ENCODE measurements at places on chromosomes 13 and 19.
A peak's percentile ranks its signal among the peaks of the same experiment; 100 is the strongest.

DNA sequence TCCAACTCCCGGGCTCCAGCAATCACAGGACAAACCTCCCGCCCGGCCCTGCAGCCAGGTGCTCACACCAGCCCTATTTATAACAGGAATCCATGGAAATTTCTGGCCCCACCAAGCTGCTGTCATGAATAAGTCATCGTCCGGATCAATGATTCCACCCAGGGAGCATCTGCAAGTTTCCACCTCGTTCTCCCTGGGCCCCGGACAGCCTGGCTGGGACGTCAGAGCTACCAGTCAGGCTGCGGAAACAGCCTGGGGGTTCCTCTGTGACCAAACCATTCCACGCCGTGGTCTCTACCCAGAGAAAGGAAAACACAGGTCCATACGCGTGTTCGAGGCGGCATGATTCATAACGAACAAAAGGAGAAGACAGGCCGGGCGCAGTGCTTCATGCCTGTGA is 20.7 kb upstream of the PTBP1 start:
- DNase-seq: no peak

DNA sequence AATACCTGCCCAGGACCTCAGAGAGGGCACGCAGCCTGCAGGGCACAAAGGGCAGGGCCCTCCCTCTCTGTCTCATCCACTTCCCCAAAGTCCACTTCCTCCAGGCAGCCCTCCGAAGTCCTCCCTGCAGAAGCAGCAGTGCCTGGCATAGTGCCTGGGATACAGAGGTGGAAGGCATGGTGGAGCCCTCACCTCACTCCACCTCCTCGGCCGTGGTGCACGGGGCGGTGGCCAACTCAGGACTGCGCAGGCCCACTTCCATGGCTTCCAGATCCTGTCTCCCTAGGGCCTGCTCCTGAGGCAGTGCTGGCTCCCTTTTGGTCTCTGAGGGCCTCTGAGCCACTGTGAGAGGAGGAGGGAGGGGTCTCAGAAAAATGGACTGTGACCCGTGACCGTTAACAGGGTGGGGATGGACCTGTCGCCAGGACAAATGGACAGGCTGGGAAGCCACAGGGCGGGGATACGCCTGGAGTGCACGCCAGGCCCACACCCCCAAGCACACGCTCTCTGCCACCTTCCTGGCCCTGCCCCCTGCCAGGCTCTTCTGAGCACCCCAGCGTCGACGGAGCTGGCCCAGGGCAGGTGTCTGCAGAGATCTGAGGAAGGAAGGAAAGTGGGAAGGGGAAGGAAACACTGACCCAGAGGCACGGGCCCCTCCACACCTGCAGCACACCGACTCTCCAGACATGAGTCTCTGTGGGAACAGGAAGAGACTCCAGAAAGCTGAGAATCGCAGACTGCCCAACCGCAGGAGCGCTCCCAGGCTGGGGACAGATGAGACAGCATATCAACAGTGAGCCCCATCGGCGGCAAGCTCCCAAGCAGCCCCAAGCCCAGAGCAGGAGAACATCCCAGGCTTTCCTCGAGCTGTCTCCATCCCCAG is 8.4 kb downstream of the REXO1 start:
- DNase-seq: no peak

GRCh38 chr19:33186431-33187182 is 7.5 kb upstream of the LRP3 start:
- no peak for DNase-seq

GRCh38 chr13:77619655-77620054 is 77.8 kb upstream of the SLAIN1 start:
- no peak for DNase-seq

- DNase-seq: no peak
Measured at GRCh38 chr13:85166891-85167290, 632.3 kb downstream of the SLITRK6 start.

- no peak for DNase-seq
Measured at GRCh38 chr19:47704024-47704423, 9.2 kb upstream of the EHD2 start.

- DNase-seq: no peak
Measured at GRCh38 chr19:38013913-38014580, 107.0 kb downstream of the SIPA1L3 start.

DNA sequence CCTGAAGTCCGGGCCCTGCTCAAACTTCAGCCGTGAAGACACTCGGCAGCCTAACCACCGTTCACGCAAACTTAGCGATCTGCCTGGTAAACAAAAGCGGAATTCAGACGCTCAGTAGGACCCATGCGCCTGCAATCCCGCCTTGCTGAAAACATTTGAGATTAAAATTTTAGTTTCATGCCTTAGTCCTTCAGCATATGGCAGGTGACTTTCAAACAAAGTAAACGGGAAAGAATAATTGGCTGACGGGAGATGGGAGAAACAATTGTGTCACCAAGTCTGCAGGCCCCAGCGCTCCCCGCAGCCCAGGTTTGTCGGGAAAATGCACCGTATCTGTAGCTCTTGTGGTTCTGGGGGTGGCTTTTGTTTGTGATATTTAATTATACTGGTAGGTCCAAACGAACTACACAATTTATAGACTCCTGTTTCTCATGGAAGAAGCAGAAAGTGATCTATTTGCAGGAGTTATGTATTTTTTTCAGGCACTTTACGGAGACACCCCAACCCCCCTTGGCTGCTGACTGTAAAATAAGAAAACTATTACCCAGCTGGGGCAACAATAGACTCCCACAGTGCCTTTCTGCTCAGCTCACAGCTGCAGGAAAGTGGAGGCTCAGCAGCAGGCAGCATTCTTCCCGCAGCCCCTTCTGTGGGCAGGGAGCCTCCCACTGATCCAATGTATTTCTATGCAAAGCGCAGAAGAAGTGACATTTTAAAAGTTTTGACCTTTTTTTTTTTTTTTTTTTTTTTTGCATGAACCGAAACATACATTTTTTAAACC is 94.8 kb downstream of the SOX1 start:
- no peak for DNase-seq

GRCh38 chr19:45798995-45799517 is 6.4 kb upstream of the DMWD start:
- peak; percentile 28 for DNase-seq

DNA sequence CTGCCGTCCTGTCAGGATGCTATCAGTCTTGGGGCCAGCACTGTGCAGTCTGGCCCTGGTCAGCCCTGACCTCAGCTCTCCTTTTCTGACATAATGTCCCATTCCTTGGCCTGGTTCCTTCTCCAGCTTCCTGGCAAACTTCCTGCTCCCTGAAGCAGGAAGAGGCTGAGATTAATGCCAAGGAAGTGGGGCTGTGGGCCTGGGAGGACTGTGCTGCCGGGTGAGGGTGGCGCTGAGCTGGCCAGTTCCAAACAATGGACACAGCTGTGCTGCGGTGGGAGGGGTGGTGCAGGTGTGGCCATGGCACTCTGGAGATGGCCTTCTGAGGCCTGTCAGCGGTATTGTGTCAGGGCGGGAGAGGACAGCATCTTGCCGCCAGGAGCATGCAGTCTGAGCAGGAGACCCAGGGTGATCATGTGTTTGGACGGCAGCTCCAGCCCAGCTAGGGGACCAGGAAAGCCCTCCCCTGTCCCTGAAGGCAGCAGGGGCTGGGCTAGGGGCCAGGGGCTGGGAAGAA is 30.9 kb downstream of the TUBA3C start:
- no peak for DNase-seq

GRCh38 chr13:77009011-77009410 is 17.1 kb downstream of the CLN5 start:
- no peak for DNase-seq

- no peak for DNase-seq
Measured at GRCh38 chr19:46303322-46303690, 6.5 kb downstream of the HIF3A start.

GRCh38 chr13:42099962-42100675 is 51.7 kb downstream of the DGKH start:
- no peak for DNase-seq

GRCh38 chr13:100349594-100349993 is 239.0 kb downstream of the GGACT start:
- DNase-seq: no peak

DNA sequence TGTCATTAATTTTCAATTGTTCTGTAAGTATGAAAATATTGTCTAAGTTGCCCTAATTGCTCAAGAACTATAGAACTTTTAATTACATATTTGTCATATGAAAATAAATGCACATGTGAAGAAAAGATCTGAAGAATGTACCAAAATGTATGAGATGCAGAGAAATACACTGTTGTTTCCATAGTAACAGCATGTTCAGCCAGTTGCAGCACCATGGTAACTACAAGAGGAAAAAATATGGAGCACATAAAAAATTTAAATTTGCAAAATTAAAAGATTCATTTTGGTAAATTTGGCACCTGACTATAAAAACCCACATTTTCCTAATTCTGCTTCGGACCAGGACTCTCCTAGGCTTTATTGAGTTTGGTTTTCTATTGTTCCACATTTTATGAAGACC is 1170.0 kb upstream of the MIR17HG start:
- DNase-seq: no peak

DNA sequence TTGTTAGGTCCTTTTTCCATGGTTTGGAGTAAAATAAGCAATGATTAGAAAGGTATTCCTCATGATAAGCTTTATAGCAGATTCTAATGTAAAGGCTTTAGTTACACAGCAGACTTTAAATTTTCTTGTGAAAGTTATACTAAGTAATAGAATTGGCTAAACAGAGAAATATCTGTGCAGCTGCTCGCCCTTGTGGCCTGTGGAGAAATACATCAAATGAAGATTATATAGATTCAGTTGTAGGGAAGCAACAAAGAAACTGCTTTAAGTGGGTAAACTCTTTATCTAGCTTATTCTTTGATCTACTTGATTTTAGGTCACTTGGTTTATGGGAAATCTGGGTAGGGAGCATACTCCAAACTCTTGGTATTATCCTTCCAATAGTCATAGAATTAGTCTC is 1269.7 kb upstream of the SPRY2 start:
- no peak for DNase-seq

DNA sequence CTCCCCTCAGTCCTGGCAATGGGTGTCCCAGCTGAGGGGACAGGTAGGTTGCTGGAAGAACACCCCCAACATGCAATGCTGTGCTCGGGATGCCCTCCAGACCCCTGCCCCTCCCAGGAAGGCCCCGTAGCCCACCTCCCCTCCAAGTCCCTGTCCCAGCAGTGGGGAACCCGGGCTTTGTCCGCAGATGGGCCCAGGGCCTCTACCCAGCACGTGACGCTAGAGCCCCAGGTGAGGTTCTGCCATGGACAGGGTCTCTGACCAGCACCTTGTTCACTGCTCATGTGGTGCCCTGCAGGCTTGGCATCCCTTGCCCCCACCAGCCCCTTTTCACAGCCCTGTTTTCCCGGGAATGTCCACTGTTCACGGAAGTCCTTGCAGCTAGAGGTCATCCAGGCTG is 220.0 kb upstream of the SGCG start:
- DNase-seq: no peak

GRCh38 chr19:30364866-30365800 is 7.1 kb upstream of the ZNF536 start:
- DNase-seq: no peak

DNA sequence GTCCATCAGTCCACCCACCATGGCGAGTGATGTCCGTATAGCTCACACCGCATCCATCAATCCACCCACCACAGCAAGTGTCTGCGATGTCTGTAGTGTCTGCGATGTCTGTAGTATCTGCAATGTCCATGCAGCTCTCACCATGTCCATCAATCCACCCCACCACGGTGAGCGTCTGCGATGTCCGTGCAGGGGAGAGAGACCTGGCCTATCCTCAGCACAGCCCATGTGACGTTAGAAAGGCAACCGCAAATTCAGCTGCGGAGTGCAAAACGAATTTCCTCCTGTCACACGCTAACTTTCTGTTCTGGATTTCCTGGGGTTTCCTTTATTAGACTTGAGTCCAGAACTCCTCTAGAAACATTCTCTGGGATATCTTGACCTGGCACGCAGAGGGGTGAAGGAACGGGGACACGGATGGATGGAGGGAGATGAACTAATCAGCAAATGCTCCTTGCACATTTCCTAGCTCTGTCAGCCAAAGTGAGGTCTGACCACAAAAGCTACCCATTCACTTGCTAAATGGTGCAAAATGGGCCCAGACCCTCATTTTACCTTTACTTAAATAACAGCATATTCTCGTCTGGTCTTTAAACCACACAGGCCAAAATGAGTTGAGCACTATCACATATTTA is 18.3 kb downstream of the RASA3 start:
- no peak for DNase-seq

- DNase-seq: peak; percentile 26
Measured at GRCh38 chr13:23980160-23980551, 82.9 kb upstream of the C1QTNF9B start.

DNA sequence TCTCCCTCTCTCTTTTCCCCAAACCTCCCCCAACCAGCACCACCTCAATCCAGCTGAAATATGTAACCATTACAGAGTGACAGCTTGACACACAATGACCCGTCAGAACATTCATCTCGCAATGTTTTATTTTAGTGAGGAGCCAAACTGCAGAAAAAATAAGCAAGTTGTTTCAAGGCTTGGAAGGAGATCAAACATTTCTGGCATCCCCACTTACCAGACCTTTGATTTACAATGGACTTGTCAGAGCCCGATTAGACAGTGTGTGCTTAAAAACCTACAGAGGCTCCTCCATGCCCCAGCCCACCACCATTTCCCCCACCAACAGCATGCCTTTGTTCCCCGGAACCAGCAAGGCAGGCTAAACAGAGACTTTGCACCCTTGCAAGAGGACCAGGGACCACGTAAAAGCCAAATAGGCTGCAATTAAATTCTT is 382.8 kb upstream of the ZNF507 start:
- DNase-seq: no peak

DNA sequence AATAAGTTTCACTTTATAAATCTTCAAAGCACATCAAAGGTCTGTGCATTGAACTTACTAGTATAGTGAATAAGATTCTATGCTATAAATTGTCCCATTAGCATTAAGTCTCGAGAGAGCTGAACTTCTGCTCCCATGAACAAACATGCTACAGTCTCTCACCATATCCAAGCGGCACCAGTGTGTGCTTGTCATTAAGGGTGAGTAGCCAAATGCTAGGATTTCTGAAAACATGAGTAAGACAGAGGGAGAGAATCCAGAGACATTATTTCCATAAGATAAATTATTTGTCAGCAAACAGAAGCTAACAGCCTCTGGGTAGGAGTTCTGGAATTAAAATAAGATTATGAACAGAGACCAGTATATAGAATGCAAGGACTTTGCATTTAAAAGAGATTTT is 2882.5 kb downstream of the PCDH9 start:
- DNase-seq: no peak

GRCh38 chr13:98959786-98960605 is 17.9 kb downstream of the DOCK9 start:
- peak; percentile 93 for DNase-seq

DNA sequence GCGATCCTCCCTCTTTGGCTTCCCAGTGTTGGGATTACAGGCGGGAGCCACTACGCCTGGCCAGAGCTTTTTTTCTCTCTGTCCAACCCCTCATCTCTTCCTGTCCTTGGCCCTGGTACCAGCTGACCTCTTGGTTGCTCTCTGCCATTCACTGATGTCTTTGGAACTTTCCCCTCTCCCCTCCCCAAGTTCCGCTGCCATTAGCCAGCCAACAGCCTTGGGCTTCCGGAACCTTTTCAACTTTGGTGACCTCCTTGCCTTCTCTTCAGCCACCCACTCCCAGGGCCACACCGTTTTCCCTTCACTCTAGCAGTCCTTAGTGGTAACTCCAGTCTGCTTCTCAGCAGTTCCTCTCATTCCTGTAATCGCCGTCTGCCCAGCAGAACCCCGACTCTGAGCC is 4.3 kb downstream of the WTIP start:
- no peak for DNase-seq

GRCh38 chr19:51703575-51704515 is 10.7 kb downstream of the SPACA6 start:
- DNase-seq: peak; percentile 96

Measured in NCI-H1436 (cell line).